Activated naive CD4-positive, alpha-beta T cell (primary cell): ENCODE measurements at places on chromosomes 5 and 9.

- DNase-seq = no peak
Observed at GRCh38 chr5:163309914-163310313, 127.5 kb upstream of the CCNG1 start.

- no peak for DNase-seq
Observed at GRCh38 chr9:21788752-21789151, 13.7 kb upstream of the MTAP start.

DNA sequence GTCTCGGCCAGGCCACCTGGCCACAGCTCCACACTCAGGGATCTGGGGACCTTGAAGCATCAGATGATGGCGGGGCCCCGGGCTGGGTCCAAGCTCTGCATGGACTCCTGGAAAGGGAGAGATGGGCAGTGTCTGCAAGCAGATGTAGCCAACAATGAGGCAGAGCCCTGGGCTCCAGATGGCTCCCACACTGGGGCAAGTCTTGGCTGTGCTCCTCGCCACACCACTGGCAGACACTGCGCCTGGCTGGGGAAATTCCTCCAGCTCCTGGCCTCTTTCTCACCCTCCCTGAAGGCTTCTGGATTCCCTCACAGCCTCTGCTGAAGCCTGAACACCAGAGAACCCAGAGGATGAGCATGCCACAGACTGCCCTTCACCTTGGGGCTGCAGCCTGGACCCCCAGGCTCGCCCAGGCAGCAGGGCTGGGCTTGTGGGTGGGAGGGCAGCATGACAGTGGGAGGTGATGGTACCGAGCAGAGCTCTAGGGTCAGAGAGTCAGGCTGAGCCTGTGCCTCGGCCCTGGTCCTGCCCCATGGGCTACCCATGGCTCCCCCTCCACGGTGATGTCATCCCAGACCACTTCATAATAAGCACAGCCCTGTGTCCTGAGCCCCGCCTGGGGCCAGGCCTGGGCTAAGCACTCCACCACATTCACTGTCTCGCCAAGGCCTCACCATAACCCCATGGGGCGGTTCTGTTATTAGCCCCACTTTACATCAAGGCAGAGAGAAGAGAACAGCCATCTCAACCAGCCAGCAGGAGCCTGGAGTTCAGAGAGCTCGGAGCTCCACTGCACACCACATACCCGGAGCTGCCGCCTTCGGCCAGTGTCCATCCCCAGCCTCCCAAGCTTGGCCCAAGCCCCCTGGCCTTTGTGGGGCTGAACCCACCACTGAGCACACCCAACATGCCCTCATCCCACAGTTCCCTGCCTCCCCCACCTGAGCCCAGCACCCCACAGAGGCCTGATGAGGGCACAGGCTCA is 62.2 kb upstream of the ADAMTS2 start:
- DNase-seq = no peak

- DNase-seq = no peak
Observed at GRCh38 chr5:171521219-171521633, 101.8 kb downstream of the FGF18 start.

GRCh38 chr9:102911185-102911584 is 83.9 kb upstream of the CYLC2 start:
- no peak for DNase-seq

DNA sequence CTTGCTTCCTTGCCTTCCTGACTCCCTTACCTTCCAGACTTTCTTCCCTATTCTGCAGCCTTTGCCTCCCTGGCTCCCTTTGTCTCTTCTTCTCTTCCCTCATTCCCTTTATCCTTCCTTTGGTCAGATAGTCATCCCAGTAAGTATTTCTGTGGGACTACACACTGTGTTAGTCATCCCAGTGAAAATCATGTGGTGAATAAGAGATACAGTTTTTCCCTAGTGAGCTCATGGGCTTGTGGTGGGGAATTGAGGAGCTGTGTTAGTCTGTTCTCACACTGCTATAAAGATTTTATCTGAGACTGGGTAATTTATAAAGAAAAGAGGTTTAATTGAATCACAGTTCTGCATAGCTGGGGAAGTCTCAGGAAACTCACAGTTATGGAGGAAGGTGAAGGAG is 109.8 kb upstream of the EDIL3 start:
- no peak for DNase-seq

DNA sequence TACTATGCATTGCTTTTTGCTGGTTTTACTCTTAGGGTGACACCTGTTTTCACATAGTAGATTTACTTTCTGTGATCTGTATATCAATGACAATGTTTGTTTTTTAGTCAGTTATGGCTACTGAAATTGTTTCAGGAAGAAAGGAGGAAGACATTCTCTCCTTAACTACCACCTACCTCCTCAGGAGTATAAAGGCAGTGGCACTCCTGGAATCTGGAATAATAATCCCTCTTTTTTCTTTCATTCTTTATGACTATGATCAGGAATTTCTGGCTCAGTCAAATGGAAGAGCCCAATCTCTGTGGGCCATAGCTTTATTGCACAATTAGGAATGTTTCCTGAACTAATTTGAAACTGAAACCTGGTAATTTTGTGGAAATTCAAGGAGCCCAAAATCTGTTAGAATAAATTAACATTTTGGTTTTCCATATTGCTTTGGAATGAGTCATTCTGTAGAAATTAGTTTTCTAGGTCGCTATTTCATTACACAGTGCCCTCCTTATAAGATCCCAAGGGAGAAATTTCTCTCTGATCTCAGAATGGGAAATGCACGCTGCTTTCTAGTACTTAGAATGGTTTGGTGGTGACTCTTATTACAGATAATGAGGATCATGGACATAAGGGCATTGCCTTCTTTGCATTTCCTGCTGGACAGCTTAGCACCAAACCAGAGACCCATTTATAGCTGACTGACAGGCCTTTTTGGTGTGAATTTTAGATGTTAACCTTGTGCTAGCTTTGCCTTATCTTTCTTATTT is 95.3 kb upstream of the VLDLR start:
- no peak for DNase-seq
